Stimulated activated CD4-positive, alpha-beta T cell treated with anti-CD3 and anti-CD28 coated beads, Interleukin-15, amount 100 ng/mL, for 1 hour (primary cell): ENCODE measurements at places on chromosomes 16 and 17.

DNA sequence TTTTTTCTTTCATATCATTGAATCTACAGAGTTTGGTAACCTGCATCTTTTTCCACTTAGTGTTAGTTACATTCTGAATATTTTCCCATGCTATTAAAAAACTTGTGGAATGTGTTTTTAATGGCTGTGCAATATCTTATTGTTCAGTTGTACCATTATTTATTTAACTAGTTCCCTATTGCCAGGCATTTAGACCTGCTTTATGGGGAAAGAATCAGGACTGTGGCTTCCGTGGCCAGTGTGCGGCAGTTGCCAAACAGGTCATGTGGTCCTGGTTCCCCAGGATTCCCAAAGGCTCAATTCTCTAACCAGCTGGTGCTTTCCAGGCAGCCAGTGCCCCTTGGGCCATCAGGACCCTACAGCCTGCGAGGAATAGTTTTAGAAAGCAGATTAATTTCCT lies 30.8 kb downstream of the NDEL1 start:
- no peak for DNase-seq

- DNase-seq: no peak
Measured at GRCh38 chr17:50292465-50292864, 18.2 kb downstream of the TMEM92 start.

DNA sequence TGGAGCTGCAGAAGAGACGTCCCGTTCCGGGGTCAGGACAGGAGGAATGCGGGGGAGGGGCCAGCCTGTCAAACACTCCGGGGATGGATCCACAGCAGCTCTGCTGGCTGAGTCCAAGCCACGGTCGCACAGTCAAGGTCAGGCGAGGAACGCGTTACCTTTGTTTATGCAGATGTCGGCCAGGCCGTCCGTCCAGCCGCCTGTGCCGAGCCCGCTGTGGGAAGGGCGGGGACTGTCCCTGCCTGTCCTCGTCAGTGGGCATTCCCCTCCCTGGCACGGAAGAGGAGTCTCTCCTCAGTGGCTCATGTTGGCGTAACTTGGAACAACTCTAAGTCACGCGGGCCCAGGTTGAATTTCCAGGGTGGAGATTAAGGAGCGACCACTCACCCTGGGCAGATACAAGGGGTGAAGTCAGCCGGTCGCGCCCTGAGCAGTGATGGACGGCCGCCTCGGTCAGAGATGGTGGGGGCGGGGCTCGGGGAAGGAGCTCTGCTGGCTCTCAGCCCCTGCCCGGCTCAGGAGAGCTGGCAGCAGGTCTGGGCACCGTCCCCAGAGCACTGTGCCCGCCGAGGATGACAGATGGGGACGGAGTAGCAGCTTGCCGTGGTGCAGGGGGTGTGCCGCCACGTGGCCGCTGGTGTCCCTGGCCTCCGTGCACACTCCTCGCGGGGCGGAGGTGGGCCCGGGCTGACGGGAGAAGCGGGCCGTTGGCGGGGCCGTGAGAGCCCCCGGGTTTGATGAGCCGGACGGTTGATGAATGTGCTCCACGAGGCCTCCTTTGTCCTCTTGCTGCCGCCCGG lies 7.3 kb downstream of the CACNA1H start:
- no peak for DNase-seq

DNA sequence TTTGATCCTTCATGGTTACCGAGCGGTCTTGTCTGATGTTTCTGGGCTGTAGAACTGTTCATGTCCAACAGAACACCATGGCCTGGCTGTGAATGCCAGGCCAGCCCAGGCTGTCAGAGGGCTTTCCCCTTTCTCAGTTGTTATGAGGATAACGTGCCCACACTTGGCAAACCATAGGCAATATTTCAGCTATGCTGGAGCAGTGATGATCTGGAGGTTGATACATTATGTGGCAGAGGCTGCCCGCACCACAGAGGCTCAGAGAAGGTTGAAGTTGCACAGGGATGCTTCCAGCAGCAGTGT lies 92.9 kb downstream of the C16orf78 start:
- no peak for DNase-seq

- DNase-seq: no peak
Measured at GRCh38 chr17:33335491-33336173, 42.5 kb upstream of the ASIC2 start.

DNA sequence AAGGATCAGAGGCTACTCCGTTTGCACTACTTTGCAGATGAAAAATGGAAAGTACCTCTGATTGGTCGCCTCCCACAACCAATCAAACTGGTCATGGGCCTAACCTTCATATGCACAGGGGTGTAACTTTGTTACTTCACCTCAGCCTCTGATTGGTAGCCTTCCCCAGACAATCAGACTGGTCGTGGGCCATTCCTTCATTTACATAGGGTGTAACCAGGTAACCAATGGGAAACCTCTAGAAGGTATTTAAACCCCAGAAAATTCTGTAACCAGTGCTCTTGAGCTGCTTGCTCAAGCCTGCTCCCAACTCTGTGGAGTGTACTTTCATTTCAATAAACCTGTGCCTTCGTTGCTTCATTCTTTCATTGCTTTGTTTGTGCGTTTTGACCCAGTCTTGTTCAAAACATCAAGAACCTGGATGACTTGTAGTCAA lies 39.2 kb upstream of the USP22 start:
- no peak for DNase-seq

GRCh38 chr17:6894206-6894528 lies 62.6 kb upstream of the TEKT1 start:
- DNase-seq: no peak

GRCh38 chr17:40309031-40309948 lies at the start of gene RARA:
Gene RARA, plus strand, starts transcription at chr17:40309180. Its CDS starts 22,039 bp downstream, at chr17:40331219.
- no peak for DNase-seq

DNA sequence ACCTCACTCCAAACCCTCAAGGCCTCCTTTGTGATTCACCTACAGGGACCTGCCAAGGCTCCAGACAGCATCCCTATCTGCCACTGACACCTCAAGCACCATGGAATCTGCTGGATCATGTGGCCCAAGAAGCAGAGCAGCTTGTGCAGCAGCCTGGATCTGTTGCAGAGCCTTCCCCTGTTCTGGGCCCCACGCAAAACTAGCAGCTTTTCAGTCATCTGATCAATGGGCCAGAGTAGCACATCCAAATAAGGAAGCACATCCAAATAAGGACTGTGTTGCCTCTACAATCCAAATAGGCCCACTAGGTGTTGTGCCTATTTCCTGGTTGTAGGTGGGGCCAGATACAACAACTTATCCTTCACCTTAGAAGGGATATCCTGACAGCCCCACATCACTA lies 97.1 kb upstream of the GNAO1 start:
- no peak for DNase-seq

GRCh38 chr17:41026715-41027471 lies at the start of gene KRTAP1-5:
Gene KRTAP1-5, minus strand, starts transcription at chr17:41027208. Its CDS starts 53 bp downstream, at chr17:41027155.
- no peak for DNase-seq

GRCh38 chr16:11649276-11649675 lies 19.0 kb upstream of the SNN start:
- DNase-seq: no peak

- no peak for DNase-seq
Measured at GRCh38 chr17:33811004-33811760, 443.9 kb upstream of the CCL2 start.

- DNase-seq: no peak
Measured at GRCh38 chr17:78290721-78291120, 59.3 kb downstream of the TMEM235 start.
